ENCODE measurements at places on chromosomes 11 and 22. TPM values are rescaled to one million over a fixed set of nuclear protein-coding genes. Genes with fewer than 3 reads are reported as not detected.

VPREB1 gene
- not detected for total RNA-seq

GSTT2B gene
- total RNA-seq, result 8.1 TPM

NXPE4 gene
- total RNA-seq, result not detected

OR8A1 gene
- total RNA-seq, result not detected

CHST1 gene
- 0.33 TPM for total RNA-seq

OVOL1 gene
- 2.7 TPM for total RNA-seq

APOA5 gene
- not detected for total RNA-seq

TUB gene
- total RNA-seq, result 1.3 TPM

OR10A2 gene
- total RNA-seq, result not detected

PARVG gene
- total RNA-seq, result not detected

Measured in mammary epithelial cell (primary cell).